Stimulated activated CD4-positive, alpha-beta T cell treated with anti-CD3 and anti-CD28 coated beads, Interleukin-1b, Interleukin-23, amount 100 ng/mL, for 1 hour (primary cell): ENCODE measurements at places on chromosomes 11 and 22.

DNA sequence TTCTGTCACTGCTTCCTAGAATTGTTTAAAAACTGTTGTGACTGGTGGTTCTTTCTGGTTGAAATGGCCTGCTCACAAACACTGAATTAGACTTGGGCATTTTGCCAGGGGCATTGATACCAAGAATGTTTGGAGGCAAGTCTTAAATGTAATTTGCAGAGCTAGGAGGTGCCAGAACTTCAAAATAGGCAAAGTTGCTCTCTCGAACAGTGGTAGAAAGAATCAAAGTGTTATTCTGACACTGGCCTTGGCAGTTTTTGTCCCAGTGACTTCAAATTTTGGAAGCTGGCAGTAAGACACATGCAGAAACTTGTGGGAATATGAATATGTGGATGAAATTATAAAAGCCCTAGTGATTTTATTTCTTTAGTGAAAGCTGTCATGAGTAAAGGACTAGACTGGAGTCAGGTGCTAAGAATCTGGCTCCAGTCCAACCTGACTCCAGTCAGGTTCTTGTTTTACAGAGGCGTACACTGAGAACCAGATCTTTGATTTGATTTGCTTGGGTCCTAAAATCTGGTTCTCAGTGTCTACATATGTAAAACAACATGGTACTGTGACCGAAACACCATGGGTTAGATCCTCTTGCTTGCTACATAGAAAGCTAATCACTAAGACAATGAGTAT is 20.9 kb downstream of the SVIP start:
- no peak for DNase-seq

DNA sequence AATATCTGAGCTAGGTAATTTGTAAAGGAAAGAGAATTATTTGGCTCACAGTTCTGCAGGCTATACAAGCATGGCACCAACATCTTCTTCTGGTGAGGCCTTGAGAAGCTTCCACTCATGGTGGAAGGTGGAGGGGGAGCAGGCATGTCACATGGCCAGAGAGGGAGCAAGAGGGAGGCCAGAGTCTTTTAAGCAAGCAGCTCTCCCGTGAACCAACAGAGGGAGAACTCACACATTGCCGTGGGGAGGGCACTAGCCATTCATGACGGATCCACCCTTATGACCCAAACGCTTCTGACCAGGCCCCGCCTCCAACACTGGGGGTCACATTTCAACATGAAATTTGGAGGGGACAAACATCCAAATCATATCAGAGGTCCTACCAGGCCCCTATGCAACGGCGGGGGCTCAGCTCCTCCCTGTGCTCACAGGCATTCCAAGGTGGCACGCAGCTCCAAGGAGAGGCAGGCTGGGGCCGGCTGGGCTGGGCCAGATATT is 4.6 kb downstream of the C11orf96 start:
- DNase-seq = no peak

DNA sequence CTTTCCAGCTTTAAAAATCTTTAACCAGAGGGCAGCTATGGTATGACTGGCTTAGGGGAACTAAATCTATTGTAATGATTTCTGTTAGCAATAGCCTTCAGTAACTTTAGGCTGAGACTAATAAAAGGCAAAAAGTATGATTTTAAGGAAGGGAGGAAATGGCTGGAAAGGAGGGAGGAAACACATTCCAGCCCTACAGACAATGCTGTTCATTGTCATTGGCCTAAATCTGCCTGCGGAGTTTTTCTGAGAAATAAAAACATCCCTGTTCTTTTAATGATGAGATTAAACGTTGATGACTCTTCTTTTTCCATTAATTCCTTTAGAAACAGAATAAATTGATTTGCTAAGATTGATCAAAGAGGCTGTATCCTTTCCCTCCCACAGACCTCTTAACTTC is 99.6 kb upstream of the GRAMD1B start:
- DNase-seq = no peak

DNA sequence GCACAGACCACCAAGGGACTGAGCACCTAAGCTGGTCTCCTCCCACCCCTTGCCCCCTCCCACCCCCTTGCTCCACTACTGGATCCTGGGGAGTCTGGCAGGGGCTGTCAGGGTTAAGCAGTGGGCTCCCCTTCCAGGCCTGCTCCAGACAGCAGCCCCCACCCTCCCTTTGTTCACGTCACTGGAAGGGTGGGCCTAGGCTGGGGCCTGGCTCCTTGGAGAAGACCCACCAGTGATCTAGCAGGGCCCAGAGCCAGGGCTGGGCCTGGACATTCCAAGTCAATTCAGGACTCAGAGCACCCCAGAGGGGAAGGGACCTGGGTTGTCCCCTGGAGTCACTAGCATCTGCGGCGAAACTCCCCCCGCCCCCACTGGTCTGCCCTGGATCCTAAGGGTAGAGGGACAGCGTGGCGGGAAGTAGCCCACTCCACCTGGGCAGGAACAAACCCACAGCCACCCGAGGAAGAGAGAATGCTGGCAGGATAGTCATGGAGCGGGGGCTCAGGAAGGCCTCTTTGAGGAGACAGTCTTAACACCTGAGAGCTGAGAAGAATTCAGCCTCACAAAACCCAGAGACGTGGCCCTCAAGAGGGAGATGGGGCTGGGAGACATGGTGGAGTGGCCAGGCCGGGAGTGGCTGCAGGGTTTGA is 45.8 kb downstream of the IGLL1 start:
- DNase-seq = no peak

- DNase-seq = no peak
Observed at GRCh38 chr22:27679693-27680488, 121.7 kb downstream of the MN1 start.

GRCh38 chr11:61827571-61828378 is at the start of gene FADS2:
Gene FADS2 (plus strand): TSS chr11:61828300. CDS start chr11:61828391, 91 bp downstream.
- no peak for DNase-seq

DNA sequence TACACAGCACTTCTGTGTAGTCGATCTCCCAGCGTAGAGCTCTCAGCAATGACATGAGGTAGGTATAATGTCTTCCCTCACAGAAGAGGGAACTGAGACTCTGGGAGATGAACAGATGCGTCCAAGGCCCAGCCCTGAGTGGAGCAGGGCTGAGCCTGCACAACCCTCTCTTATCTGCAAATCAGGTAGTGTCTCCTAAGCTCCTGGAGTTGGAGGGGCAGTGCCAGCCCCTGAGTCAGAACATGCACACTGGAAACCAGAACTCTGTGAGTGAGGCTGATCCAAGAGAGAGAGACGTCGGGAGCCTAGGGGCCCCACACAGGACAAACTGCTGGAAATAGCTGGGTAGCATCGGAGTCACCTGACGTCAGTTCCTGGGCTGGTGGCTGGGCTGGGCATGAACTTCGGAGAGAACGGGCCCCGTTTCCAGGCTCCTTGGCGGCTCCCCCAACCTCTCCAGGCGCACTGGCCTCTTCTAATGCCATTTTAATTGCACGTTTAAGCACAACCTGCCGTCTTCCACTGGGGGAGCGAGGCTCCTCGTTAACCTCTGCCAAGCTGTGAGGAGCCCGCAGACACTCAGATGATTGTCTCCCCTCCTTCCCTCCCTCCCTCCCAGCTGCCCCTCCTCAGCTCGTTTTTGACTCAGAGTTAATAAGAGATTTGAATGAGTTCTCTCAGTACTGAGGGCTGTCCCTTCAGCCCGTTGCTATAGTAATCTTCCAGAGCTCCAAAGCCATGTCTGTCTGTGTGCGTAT is 191.2 kb upstream of the TBCEL start:
- no peak for DNase-seq

GRCh38 chr22:43457002-43457401 is 45.2 kb downstream of the MPPED1 start:
- no peak for DNase-seq

GRCh38 chr11:102283116-102283485 is 34.2 kb upstream of the BIRC3 start:
- DNase-seq = no peak

DNA sequence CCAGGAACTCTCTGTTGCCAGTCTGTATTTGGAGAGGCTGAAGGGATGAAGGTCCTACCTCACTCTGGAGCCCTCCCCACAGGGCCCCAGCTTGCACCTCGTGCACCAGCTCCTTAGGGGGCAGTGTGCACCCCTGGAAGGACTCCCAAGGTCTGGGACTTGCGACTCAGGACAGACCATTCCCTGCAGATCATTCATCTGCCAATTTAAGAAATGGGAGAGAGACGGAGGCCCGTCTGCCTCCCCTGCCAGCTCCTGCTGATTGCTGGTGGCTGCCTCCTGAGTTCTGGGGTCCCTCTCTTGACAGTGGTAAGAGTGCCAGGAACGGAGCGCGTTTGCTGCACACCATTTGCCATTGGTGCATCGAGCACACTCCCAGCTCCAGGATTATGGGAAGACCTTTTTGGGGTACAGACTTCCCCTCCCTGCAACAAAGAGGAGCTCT is 27.4 kb upstream of the MALAT1 start:
- DNase-seq = no peak

GRCh38 chr11:127395034-127395433 is 394.5 kb upstream of the KIRREL3 start:
- no peak for DNase-seq

- no peak for DNase-seq
Observed at GRCh38 chr22:49961005-49961600, 531 bp downstream of the PIM3 start.

GRCh38 chr11:73520353-73521061 is 77.4 kb downstream of the FAM168A start:
- no peak for DNase-seq

- no peak for DNase-seq
Observed at GRCh38 chr11:12680246-12680939, 6.2 kb downstream of the TEAD1 start.

DNA sequence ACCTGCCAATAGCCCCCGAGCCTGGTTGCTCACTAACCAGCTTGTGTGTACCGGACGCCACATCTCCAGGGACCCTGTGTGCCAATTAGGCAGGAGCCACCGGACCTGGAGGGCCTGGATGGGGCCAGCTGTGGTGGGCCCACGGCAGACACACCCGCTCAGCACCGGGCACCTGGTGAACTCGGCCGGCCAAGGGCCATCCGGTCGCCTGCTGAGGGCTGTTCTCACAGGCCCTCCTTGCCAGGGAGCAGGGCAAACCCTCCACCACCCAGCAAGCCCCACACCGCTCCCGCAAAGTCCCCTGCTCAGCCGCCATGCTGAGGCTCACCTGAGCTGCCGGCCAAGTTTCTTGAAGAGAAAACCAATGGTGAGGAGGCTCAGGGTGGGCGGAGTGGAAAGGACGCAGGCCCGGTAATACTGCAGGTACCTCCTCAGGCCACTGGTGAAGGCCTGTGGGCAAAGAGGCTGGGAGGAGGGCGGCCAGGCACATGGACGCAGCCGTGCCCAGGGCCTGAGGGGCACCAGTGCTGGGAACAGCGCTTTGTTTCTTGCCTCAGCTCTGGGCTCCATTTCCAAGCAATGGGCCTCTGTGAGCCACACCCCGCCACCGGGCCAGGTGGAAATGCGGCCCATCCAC is 17.1 kb downstream of the TUBGCP6 start:
- no peak for DNase-seq

DNA sequence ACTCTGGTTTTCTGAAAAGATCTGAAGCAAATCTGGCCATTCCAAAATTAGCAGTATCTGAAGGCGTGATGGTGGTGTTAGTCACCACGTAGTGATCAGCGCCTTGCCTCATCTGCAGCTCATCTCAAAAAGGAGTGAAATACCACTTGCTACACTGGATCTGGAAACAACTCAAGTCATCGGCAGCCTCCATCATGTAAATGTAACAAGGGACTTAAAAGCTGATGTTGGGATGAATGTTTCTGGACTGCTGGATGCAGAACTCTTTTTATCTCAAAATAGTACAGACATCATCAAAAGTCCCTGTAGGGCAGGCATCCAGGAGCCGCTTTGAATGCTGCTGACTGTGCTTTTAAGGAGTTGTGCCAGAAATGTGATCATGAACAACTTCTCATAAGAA is 14.1 kb upstream of the APLP2 start:
- DNase-seq = no peak

DNA sequence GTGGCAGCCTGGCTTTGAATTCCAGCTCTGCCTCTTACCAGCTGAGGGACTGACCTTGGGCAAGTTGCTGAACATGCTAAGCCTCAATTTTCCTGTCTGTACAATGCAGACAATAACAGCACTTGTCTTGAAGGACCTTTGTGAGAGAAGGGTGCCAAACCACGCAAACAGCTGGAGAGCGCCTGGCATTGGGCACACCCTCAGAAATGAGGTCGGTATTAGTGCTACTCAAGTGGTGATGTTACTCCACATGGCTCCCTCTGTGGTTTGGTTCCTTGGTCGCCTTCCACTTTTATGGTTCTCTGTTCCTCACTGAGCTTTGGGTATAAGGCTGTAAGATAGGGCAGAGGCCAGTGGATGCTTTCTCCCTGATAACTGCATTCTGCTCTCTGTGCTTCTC is 8.2 kb downstream of the UBASH3B start:
- no peak for DNase-seq

DNA sequence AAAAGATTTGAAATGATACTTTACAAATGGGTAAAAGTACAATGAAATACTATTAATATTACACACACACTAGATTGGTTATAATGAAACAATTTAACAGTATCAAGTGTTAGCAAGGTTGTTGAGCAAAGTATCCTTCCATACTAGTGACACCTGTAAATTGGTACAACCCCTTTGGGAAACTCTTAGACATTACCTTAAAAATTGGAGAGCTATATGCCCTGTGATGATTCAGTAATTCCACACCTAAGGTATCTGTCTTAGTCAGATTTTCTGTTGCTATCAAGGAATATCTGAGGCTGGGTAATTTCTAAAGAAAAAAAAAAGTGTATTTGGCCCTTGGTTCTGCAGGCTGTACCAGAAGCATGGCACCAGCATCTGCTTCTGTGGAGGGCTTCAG is 7.4 kb upstream of the GDPD4 start:
- DNase-seq = no peak

DNA sequence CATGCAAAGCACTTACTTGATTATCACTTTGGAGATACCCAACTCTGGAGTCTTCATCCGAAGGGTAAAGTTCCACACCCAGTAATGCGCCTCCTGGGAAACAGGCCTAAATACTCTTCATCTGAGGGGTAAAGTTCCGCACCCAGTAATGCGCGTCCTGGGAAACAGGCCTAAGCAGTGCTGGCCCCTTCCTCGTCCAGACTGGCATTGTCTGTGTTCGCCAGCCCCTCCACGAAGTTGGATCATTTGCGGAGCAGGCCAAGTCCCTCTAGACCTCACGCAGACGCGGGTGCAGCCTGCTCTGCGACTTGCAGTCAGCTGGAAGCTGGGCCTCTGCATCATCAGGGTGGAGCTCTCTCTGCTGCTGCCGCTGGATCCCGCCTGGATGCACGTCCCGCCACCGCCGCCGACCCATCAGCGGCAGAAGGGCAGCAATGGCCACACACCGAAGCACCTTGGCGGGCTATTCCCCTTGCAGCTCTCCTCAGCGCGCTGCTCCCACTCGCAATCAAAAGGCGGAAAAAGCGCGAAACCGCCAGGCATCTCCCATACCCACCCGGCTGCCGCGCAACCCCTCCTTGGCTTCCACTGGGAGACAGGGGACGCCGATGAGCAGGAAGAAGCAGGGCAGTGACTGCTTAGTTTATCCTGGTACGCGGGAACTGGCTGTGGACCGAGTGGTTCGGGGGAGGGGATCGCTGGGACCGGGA is 34.1 kb upstream of the GLYATL1 start:
- DNase-seq = no peak

- DNase-seq = no peak
Observed at GRCh38 chr11:73116636-73117035, 25.5 kb downstream of the FCHSD2 start.

GRCh38 chr11:109668973-109669634 is 247.1 kb downstream of the C11orf87 start:
- DNase-seq = no peak
